ENCODE measurements at places on chromosomes 12 and 14.

GRCh38 chr14:85437148-85437547 lies 92.8 kb upstream of the FLRT2 start:
- DNase-seq: no peak

- DNase-seq: no peak
Observed at GRCh38 chr12:109626378-109627115, 53.0 kb downstream of the MVK start.

GRCh38 chr12:78060186-78060585 lies 229.5 kb downstream of the NAV3 start:
- DNase-seq: no peak

DNA sequence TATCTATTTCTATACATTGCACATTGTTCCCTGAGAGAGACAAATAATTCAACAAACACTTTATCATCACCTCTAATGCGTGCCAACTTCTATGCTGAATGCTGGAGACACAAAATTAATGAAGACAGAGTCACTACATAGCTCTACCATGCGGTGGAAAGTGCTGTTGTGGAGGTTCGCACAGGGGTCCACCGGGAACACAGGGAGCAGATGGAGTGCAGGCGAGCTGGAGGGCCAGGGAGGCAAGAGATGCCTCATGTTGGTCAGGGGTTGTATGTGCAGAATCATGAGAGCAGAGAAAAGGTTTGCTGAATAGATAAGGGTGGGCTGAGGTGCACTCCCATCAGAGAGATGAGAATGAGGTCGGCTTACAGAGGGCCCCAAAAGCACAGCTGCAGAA lies 25.2 kb downstream of the FAM234B start:
- no peak for DNase-seq

DNA sequence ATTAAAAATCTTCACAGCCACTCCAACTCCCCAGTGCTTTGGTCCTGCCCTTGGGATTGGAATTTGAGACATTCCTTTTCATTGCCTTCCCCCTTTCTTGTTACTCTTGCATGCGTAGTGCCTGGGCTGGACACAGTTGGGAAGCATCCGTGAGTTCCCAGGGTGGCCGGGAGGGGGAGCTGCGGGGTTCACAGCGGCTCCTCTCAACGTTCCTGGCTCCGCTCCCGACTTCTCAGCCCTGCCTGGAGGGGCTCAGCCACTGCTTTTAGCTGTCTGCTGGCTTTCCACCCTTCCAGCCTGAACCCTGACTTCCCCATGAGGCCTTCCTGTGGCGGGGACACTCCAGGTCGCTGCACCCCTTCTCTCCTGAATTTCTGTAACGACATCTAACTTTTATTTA lies 3.2 kb downstream of the TEX52 start:
- DNase-seq: peak; percentile 96

DNA sequence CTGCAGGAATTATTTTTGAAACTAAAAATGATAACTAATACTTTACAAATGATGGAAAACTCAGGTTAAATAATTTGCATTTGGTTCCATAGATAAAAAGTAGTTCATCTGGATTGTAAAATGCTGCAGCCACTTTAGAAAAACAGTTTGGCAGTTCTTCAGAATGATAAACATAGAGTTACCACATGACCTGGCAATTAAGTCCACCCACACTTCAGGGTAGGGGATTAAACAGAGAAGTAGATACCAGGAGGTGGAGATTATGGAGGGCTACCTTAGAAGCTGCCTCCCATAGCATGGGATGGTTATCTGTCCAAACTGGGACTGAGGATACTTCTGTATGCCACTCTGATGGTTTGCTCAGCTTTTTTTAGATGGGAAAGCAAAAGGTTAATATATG lies 22.2 kb downstream of the ARF6 start:
- no peak for DNase-seq

DNA sequence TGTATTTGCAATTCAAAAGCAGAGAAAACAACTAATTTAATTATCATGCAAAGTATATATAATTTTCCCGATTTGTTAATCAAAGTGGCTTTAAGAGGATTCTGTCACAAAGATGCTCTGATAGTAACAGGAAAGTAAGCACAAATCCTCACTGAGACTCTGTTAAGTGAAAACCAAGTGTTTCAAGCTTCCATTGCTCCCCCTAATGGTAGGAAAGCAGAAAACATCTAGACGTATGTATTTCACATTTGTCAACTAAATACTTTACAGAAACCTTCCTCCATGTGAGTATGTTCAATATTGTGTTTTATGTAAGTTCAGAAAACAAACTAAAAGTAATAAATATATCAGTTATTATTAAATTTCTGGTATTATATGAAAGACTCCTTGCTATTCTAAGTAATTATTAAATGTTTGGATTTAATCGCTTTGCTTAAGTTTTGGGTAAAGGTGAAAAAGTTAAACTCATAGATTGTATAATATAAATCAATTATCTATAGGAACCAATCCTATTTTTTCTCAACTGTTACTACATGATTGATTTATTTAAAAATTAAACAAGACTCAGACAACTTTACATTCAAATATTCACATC lies 1.5 kb upstream of the NTS start:
- DNase-seq: no peak

- no peak for DNase-seq
Observed at GRCh38 chr14:51206462-51206861, 33.6 kb upstream of the TMX1 start.

DNA sequence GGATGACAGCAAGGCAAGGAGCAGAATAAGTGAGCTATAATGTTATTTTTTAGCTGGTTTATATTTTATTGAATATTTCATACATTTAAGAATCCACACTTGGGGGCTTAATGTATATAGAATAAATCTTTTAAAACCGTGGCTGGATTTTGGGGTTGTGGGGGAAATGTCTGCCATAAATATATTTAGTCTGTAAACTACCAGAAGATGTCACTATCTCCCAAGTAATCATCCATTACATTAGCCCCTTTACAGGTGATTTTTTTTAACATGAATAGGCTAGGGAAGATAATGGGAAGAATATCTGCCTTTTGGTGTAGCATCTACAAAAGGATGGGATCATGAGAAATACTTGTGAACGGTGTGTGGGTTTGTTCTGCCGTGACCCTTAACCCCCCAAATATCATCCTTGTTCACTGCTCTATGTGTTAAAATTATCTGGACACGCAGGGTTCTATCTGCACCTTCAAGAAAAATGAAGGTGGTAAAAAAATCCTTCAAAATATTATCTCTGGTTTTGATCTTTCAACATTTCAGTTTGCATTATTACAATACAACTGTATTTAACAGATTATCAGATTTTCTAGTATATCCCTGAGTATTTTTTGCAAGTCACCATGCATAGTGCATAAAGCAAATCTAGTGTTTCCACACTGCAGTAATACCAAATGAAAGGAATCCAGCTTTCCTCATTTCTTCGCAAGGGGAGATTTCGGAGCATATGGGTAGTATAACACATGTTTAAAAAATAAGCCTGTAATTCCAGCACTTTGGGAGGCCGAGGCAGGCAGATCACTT lies 8.0 kb upstream of the SLC17A8 start:
- no peak for DNase-seq

- no peak for DNase-seq
Observed at GRCh38 chr12:26870491-26871419, 37.8 kb upstream of the ITPR2 start.

- DNase-seq: no peak
Observed at GRCh38 chr12:127885954-127886750, 380.8 kb upstream of the TMEM132C start.

DNA sequence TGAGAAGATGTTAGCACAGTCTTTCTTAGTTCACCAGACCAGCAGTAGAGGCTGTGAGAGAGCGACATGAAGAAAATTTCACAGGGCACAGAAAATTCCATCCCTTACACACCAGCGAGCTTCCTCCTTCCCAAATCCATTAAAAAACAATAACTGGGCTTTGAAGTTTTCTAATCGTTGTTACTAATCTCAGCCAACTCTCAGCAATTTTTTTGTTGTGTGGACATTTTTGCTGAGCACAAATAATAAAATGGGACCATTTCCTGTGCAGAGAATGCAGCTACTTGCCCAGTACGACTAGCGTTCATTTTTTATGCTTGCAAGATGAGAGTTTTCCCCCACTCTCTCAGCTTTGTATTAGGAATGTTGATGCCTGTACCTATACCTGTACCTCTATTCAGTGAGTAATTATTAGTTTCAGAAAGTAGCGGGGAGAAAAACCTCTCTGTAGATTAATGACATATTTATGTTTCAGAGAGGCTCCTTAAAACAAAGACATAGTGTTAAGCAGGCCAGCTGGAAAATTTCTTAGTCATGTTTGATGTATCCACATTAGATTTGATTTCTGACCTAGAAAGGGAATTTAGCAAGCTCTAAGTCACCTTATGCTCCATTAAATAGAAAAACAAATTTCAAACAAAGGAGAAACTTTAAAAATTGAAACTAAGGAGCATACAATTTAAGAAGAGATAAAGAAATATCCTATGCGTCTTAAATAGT lies 146.5 kb downstream of the SRGAP1 start:
- no peak for DNase-seq

DNA sequence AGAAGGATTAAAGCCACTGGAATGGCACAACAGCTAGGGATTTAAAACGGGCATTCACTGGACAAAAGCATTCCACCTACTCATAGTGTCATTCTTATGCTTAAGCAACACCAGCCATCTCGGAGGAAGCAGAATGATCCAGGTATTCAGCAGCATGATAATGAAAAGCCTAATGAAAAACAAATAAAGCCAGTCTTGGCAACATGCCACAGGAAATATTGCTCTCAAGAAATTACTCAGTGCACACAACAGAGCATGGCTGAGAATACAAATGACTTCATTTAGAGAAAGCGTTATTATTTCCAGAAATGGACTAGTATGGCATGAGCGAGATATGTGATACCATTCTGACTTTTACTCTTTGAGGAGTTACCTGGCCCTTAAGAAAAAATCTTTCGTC lies 442.2 kb downstream of the APAF1 start:
- no peak for DNase-seq

GRCh38 chr12:50401500-50402081 lies 906 bp downstream of the LARP4 start:
- no peak for DNase-seq

DNA sequence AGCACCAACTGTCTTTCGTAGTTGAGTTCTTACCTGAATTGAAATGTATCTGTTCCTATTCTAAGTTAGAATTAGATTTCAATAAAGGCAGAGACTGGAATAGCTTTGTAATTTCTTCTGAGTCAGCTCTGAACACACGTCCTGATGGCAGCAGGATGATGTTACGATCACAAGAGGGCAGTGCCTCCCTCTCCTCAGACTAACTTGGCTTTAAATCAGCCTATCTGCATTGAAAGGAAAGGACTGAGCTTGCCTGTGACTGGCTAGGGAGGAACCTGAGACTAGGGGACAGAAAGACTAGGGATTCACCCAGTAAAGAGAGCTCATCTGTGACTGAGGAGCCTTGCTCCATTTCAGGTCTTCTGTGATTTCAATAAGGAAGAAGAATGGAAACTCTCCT lies 323.7 kb upstream of the OR4E1 start:
- no peak for DNase-seq

DNA sequence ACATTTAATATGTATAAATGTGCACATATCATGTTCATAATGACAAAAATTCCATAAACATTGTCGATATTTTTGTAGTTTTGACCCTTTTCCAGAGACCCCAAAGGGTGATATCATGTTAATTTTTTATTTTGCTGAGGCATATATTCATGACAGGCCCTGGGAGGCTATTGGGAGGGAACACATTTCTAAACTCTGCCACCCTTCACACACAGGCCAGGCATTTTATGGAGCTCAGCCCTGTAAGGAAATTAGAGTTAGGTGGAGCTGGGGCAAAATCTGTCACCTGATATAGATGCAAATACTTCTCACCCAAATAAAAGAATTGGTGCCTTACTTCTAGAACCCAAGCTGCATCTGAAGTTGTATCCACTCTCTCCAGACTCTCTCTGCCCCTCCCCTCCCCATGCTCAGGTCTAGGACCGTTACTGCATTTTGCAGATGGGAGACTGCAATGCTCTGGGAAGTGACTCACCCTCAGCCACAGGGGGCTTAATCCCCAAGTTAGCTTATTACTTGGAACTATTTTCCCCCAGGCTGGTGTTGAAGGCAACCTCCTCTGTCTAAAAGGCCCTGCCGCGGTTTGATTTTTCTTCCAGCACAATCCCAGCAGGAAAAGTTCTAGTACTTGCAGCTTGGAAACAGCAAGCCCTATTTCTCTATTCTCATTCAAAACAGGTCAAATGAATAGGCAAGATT lies 238.9 kb downstream of the EMP1 start:
- peak; percentile 64 for DNase-seq

- DNase-seq: no peak
Observed at GRCh38 chr14:100051543-100051942, 13.7 kb upstream of the EVL start.

DNA sequence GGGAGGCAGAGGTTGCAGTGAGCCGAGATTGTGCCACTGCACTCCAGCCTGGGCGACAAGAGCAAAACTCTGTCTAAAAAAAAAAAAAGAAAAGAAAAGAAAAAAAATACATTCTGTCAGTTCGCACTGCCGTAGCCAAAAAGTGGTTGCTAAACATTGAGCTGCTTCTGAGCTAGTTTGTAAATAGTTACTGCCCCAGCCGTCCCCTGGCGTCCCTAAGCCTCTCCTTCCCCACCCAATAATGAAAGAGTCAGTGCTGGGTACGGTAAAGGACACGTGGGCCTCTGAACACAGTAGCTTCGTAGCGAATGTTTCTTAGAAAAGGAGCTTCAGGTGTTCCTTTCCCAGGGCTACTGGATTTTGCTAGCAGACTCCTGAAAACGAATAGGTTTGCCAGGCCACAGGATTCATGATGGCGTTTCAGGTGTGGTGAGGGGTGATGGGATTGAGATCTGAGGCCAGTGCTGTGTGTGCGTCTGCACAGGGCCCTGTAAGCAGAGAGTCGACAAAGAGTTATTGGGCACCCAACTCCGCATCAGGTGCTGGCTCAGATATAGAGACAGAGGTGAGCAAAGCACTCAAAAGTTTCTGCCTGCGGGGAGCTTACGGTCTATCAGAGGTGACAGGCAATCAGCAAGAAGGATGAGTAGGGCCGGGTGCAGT lies 94.1 kb downstream of the LGMN start:
- DNase-seq: no peak

DNA sequence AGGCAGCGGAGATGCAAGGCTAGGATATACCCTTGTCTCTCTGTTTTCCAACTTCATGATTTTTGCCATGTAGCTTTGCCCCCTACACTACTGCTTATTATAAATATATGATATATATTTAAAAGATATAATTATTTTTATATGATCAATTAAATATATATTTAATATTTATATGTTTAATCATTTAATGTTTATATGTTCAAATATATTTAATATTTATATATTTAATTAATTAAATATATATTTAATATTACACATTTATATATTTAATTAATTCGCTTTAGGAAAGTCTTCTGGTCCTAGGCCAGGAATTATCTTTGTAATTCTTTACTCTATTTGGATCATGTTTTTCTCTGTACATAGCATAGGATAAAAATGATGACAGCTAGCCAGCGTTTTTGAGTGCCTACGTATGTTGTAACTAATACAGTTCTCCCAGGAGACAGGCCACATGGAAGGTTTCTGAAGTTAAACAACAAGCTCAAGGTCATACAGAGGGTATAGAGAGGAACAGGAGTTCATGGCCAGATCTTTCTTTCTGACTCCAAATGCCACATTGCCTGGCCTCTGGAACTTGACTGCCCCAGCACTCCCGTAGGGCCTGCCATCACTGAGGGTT lies 192.5 kb downstream of the KCNA5 start:
- no peak for DNase-seq

GRCh38 chr12:117046011-117046369 lies 53.2 kb downstream of the TESC start:
- DNase-seq: no peak
